ENCODE measurements at places on chromosomes 3 and 15.

GRCh38 chr15:28080386-28080785 lies 18.7 kb downstream of the OCA2 start:
- DNase-seq: no peak

GRCh38 chr3:68935778-68936177 lies 3.4 kb upstream of the TAFA4 start:
- DNase-seq: no peak

DNA sequence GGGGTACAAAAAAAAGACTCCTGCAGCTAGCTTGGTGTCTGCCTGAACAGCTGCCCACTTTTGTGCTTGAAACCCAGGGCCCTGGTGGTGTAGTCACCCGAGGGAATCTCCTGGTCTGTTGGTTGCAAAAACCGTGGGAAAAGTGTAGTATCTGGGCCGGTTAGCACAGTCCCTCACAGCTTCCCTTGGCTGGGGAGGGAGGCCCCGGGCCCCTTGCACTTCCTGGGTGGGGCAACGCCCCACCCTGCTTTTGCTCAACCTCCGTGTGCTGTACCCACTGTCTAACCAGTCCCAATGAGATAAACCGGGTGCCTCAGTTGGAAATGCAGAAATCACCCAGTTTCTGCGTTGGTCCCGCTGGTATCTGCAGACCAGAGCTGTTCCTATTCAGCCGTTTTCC lies 211.7 kb upstream of the ZPLD1 start:
- no peak for DNase-seq

- DNase-seq: no peak
Observed at GRCh38 chr3:134279466-134279865, 28.8 kb upstream of the RYK start.

DNA sequence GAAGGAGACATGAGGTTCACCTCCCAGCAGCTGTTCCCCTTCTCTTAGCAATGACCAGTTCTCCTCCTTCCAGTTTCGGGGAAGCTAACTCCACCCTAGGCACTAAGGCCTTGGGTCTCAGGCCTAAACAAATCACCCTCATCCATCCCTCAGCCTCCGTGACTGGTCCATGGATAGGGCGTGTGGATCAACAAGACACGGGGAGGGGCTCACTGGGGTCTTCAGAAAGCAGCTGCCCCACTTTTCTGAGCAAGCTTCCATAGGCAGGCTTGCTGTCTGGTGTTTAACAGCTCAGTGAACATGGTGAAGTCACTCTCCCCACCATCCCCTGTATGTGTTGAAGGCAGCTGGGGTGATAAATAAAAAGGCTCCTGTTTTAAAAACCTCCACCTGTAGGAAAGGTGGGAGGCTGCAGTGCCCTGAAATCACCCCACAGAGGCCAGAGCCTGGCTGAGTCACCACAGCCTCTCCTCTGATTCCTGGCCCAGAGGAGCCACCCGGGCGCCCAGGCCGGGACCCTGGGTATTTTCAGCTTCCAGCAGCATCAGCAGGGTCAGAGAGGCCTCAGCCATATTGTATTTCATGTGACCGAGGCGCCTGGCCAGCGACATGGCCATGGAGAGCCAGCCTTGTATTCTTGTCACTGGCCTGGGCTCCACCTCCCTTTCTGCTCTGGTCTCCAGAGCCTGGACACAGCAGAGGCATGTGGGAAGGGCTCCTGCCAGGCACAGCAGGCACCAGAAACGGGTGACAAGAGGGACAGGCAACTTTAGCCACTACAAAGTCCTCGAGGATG lies 60.3 kb upstream of the HERC1 start:
- DNase-seq: no peak

DNA sequence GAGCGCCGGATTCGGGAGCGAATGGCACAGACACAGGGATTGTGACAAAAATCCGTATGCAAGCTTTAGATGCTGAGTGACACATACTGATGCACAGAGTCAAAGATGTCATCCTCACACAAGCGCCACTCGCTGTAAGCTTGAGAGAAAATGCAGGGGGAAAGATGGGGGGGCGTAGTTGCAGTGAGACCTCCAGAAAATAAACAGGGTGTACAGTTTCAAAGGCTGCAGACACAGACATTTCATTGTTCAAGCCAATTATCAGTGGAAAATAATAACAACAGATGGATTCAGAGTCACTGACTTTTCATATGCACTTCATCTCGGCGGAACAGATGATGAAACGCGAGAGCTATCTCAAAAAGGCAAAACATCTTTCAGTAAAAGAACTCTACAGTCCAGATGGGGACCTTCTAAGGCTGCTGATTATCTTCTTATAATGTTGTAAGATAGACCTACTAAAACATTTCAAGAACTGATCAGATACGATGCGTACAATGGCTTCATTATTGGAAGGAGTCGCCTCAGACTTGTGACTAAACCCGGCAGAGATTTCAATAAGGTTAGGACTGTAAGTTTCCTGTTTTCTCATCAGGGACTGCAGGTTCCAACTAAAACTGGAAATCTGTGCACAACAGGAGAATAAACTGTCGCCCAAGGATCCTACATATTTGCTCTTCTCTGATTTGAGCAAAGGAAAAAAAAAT lies 275.4 kb downstream of the FOXP1 start:
- DNase-seq: no peak

- no peak for DNase-seq
Observed at GRCh38 chr3:139571711-139572110, 32.2 kb upstream of the RBP1 start.

GRCh38 chr3:60854791-60855190 lies 396.5 kb downstream of the FHIT start:
- DNase-seq: no peak

DNA sequence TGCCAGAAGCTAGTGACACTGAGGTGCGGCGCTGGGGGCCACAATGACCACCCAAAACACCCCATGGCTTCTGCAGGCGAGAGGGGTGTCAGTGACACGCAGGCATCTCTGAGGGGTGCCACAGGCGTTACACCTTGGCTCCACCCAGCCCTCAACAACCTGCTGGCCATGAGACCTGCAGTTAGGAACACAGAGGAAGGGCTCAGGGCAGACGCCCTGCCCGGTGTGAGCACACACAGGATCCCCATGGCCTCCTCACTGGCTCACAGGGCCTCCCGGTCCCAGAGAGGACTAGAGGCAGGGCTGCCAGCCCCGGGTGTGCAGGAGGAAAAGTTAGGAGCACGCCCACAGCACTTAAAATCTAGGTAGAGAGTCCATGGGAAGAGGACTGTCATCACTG lies 35.1 kb downstream of the CYFIP1 start:
- no peak for DNase-seq

DNA sequence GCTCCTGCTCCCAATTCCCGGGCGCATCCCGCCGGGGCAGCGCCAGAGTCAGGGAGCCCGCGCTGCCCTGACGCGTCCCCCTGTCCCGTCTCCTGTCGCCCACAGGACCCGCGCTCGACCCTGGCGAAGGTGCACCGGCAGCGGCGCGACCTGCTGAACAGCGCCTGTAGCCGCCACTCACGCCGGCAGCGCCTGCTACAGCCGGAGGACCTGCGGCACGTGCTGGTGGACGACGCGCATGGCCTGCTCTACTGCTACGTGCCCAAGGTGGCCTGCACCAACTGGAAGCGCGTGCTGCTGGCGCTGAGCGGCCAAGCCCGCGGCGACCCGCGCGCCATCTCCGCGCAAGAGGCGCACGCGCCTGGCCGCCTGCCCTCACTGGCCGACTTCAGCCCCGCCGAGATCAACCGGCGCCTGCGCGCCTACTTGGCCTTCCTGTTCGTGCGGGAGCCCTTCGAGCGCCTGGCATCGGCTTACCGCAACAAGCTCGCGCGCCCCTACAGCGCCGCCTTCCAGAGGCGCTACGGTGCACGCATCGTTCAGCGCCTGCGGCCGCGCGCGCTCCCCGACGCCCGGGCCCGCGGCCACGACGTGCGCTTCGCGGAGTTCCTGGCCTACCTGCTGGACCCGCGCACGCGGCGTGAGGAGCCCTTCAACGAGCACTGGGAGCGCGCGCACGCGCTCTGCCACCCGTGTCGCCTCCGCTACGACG lies 16.9 kb downstream of the C3orf22 start:
- DNase-seq: no peak

- DNase-seq: no peak
Observed at GRCh38 chr15:99413955-99414754, 151.6 kb upstream of the MEF2A start.

GRCh38 chr15:31586841-31587240 lies 260.2 kb downstream of the KLF13 start:
- DNase-seq: no peak

GRCh38 chr15:86229936-86230335 lies 150.3 kb downstream of the AGBL1 start:
- DNase-seq: no peak

DNA sequence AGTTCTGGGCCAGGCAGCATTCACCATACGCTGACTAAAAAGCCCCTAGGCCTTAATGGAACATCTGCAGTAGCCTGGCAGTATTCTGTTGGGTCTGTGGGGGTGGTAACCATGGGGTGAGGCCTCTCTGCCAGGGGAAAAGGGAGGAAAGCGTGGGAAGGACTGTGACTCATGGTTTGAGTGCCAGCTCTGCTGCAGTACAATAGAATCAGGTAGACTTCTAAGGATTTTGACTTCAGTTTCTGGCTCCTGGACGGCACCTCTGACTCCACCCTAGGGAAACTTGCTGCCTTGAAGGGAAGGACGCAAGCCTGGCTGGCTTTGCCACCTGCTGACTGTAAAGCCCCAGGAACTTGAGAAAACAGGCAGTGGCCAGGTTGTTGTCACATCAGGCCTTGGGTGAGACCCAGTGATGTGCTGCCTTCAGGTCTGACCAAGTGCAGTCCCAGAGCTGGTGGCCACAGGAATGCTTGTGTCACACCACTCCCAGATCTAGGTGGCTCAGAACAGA lies 148.6 kb downstream of the SUCNR1 start:
- no peak for DNase-seq

DNA sequence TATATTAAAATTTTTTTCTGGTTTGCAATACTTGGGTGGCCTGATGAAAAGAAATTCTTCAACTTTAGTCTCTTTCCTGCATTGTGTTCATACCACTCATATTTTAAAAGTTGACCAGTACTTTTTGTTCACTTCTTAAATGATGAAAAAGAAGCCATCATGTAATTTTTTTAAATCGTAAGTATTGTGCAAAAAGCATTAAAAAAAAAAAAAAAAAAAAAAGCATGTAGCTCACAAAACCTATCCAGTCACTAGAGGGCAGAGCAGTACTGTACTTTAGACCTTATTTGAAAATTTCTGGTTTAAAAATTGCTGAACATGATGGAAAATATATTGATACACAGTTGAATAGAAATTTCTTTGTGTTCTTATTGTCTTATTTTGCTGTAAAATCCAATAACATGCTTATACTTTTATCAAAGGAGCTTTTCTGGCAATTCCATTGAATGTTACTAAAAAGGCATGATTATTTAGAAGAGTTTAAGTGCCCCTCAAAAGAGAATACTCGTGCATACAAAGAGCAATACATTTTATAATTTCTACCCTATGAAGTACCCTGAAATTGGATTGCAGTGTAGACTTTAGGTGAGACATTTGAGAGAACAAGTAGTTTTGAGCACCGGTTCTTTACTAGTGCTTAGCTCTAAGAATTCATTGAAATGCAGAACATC lies 137.7 kb downstream of the BBX start:
- DNase-seq: no peak

DNA sequence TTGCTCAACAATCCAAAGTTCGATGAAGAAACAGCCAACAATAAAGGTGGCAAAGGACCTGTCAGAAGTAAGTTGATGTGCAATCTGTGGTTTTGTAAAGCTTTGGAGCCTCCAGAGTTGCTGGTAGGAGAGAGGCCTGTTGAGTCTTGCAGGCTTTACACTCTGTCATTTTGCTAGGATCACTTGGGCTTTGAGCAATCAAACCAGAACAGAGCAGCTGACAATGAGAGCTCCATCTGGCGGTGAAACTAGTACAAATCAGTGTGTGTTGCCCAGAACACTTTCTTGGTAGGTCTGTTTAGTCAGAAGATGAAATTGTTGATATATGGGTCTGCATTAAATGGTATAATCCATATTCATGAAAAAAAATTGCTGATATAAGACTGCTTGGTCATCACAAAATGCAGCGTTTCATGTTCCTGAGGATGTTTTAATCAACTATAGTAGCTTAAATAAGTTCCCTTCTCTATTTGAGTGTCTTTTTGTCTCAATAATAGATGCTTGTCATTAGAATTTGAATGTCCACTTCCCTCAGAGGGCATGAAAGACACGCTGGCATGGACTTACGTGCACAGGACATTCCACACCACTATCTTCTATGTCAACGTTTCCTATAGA lies 25.7 kb downstream of the TMOD2 start:
- peak; percentile 24 for DNase-seq

GRCh38 chr15:32864051-32864450 lies 146.2 kb downstream of the GREM1 start:
- DNase-seq: no peak

DNA sequence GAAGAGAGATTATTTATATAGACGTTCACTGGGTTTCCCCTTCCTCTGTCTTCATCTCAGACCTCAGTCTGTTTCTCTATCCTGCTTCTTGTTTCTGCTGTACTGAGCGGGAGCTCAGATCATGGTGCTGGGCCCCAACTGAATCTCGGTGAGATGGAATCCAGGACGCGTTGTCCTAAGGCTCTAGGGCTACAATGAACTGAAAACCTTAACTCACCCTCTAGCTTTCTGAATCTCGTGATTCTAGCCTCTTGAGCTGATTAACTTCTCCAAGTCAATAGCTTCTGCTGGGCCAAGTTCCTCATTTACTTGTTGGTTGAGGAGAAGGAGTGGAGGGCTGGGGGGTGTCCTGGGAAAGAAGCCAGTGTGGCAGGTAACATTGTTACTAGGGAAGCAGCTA lies 32.7 kb upstream of the MAP3K13 start:
- DNase-seq: no peak

GRCh38 chr15:71275098-71275497 lies 159.8 kb downstream of the THSD4 start:
- no peak for DNase-seq

GRCh38 chr3:140186421-140186920 lies 251.5 kb downstream of the CLSTN2 start:
- no peak for DNase-seq

DNA sequence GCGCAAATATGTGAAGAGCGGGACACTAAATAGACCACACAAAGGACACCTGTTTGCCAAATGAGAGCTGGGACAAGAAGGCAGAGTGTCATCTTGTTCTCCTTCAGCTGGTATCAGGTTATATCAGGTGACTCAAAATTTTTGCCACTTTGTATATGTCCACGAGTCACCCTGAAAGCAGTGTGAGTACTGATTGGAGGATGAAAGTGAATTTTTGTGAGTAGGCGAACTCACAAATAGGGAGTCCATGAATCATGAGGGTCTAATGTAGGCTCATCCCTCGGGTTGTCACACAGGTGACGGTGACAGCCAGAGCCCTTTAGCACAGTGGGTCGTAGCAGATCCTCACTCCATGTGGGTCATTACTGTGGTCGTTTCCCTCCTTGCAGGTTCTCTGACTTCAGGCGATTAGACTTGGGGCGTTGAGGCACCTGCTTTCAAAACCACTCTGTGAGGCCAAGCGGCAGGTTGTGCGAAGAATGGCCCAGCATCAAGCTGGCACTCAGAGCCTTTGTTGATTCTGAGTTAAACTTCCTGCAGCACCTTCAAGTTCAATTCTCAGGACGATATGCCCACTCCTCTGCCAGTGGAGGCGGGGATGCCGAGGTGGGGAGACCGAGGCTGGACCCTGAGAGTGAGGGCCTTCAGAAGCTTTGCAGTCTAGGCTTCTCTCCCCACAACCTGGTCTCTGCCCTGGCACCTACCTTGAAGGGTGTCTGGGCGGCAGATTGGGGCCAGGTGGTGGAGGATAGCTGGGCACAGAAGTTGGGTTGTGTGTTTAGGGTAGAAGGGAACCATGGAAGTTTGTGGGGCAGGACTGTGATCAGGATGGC lies 173.8 kb downstream of the SMAD6 start:
- DNase-seq: no peak

- DNase-seq: no peak
Observed at GRCh38 chr15:98668566-98669308, 20.4 kb downstream of the IGF1R start.
